ENCODE measurements at places on chromosomes 3 and 15. TPM values are rescaled to one million over a fixed set of nuclear protein-coding genes. Genes with fewer than 3 reads are reported as not detected.

SHISA5 gene
- 111 TPM for polyA plus RNA-seq

KLHL40 gene
- polyA plus RNA-seq = 0.03 TPM

RBP2 gene
- 0.52 TPM for polyA plus RNA-seq

CALML4 gene
- 4.8 TPM for polyA plus RNA-seq

TMEM212 gene
- not detected for polyA plus RNA-seq

SLC12A1 gene
- not detected for polyA plus RNA-seq

SOX2 gene
- 0.14 TPM for polyA plus RNA-seq

MBNL1 gene
- 65.6 TPM for polyA plus RNA-seq

CLRN1 gene
- not detected for polyA plus RNA-seq

COL6A6 gene
- 0.10 TPM for polyA plus RNA-seq

LRRIQ4 gene
- not detected for polyA plus RNA-seq

AAGAB gene
- 9.5 TPM for polyA plus RNA-seq

RTP1 gene
- not detected for polyA plus RNA-seq

RPL35A gene
- polyA plus RNA-seq = 1,363 TPM

CPN2 gene
- 0.27 TPM for polyA plus RNA-seq

CCR3 gene
- polyA plus RNA-seq = not detected

SEC11A gene
- 92.2 TPM for polyA plus RNA-seq

NR2E3 gene
- polyA plus RNA-seq = not detected

SCAMP5 gene
- polyA plus RNA-seq = 1.5 TPM

ADAMTS17 gene
- polyA plus RNA-seq = 2.6 TPM

RCN2 gene
- polyA plus RNA-seq = 21.6 TPM

CPNE9 gene
- 0.09 TPM for polyA plus RNA-seq

FHIT gene
- 3.9 TPM for polyA plus RNA-seq

GOLGA8M gene
- polyA plus RNA-seq = 0.39 TPM

PLA1A gene
- polyA plus RNA-seq = 5.8 TPM

AMIGO3 gene
- 0.87 TPM for polyA plus RNA-seq

GOLGA6A gene
- not detected for polyA plus RNA-seq

FOXL2 gene
- polyA plus RNA-seq = 0.01 TPM

TGM4 gene
- not detected for polyA plus RNA-seq

TYRO3 gene
- 13.2 TPM for polyA plus RNA-seq

C3orf49 gene
- polyA plus RNA-seq = not detected

CTXND1 gene
- 0.33 TPM for polyA plus RNA-seq

ZDHHC19 gene
- 4.5 TPM for polyA plus RNA-seq

AGBL1 gene
- not detected for polyA plus RNA-seq

TRH gene
- not detected for polyA plus RNA-seq

C3orf85 gene
- not detected for polyA plus RNA-seq

RTP3 gene
- not detected for polyA plus RNA-seq

PDZRN3 gene
- 6.6 TPM for polyA plus RNA-seq

TTLL3 gene
- polyA plus RNA-seq = 18.4 TPM

IFT57 gene
- polyA plus RNA-seq = 38.6 TPM

DALRD3 gene
- polyA plus RNA-seq = 25.5 TPM

GOLGA6B gene
- not detected for polyA plus RNA-seq

SNTN gene
- 0.06 TPM for polyA plus RNA-seq

ABHD2 gene
- polyA plus RNA-seq = 13.4 TPM

NANOGP8 gene
- polyA plus RNA-seq = not detected

HRG gene
- not detected for polyA plus RNA-seq

AADAC gene
- 3.4 TPM for polyA plus RNA-seq

FAM3D gene
- 2.9 TPM for polyA plus RNA-seq

SST gene
- polyA plus RNA-seq = 4.0 TPM

GPR27 gene
- polyA plus RNA-seq = 3.5 TPM

Measured in adipose tissue (tissue), 3 donors.